ENCODE measurements at places on chromosomes 6 and 20.

GRCh38 chr6:23218751-23219150 is 649.4 kb downstream of the HDGFL1 start:
- DNase-seq, result no peak

GRCh38 chr6:98574984-98575383 is 259.4 kb upstream of the POU3F2 start:
- DNase-seq, result no peak

DNA sequence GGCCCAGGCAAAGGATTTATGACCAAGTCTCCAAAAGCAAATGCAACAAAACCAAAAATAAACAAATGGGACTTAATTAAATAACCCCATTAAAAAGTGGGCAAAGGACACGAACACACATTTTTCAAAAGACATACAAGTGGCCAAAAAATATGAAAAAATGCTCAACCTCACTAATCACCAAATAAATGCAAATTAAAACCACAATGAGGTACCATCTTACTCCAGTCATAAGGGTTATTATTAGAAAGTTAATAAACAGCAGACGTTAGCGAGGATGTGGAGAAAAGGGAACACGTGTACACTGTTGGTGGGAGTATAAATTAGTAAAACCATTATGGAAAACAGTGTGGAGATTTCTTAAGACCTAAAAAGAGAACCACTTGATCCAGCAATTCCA is 71.1 kb downstream of the CEP162 start:
- no peak for DNase-seq

DNA sequence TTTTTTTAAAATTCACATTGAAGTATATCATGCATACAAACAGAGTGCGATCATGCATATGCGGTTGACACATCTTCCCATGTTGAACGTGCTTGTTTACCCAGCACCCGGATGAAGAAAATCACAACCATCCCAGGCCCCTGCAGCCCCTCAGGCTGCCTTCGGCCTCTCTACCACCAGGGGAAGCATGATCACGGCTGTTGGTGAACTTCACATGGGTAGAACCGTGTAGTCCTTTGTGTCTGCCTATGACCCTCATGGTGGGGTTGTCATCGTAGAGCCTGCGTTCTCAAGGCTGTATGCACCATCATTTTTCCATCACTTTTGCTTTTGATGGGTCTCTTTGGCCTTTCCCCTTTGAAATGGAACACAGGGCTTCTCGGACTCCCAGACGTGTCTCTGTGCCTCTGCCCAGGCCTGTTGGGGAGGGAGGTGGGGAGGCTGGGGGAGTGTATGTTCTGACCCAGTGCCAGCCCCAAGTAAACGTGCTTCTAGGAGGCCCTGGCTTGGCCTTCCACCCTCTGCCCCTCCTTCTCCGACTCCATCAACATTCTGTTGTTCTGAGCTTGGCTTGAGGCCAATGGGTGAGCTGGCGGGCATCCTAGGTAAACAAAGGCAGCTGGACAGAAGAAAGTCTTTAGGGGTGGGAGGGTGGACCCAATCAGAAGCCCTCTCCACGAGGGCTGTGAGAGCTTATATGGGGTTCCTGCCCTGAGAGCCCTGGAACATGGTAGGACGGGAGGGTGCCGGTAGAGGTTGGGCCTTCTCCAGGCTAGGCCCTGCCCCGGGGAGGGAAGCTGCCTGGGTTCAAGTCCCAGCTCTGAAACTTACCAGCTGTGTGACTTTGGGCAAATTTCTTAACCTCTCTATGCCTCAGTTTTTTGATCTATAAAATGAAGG is 39.7 kb downstream of the TGM2 start:
- no peak for DNase-seq

GRCh38 chr20:14947946-14948345 is 610.5 kb upstream of the FLRT3 start:
- no peak for DNase-seq

DNA sequence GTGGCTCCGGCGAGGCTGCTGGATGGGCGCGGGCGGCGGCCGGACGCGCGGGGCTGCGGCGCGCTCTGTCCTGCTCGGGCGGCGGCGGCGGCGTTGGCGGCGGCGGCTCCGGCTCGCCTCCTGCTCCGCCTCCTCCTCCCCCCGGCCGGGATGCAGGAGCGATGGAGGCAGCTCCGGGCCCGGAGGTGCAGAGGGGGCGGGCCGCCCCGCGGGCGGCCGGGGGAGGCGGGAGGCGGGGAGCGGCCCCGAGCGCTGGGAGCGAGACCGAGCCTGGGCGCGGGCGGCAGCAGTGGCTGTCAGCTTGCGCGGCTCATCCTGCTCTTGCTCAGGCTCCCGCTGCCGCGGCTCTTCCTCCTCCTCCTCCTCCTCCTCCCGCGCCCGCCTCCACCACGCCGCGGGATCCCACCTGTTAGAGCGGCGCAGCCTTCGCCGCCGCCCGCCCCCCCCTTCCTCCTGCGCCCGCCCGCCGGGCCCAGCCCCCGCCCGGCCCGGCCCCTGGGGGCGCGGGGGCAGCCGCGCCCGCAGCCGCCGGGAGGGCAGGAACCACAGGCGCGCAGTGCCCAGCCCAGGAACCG is at the start of gene NOL4L:
Gene NOL4L, minus strand, starts transcription at position 323 of the 575 bp plus-strand sequence. CDS start 443 bp downstream, outside the sequence.
- no peak for DNase-seq

DNA sequence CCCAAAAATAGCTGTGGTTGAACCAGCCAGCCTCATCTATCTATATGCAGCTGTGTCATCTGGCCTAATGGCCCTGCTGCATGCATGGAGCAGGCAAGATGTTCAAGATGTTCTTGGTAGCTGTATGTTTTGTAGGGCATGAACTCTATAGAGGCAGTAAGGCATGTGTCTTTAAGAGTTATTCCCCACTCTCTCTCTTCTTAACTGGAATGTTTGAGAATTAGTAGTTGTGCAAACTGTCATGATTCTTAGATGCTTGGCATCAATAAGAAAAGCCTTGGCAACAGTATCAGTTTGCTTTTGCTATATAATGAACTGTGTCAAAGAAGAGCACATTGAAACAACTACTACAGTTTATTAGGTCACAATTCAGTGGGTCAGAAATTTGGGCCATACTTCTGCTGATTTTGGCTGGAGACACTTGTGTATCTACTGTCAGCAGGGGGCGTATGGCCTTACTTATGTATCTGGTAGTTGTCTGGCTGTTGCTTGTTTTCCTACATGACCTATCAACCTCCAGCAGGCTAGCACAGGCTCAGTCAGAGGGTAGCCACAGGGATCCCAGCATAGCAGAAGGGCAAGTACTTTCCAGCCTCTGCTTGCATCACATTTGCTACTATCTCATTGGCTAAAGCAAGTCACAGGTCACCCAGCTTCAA is 56.1 kb upstream of the LAMP5 start:
- DNase-seq, result no peak

DNA sequence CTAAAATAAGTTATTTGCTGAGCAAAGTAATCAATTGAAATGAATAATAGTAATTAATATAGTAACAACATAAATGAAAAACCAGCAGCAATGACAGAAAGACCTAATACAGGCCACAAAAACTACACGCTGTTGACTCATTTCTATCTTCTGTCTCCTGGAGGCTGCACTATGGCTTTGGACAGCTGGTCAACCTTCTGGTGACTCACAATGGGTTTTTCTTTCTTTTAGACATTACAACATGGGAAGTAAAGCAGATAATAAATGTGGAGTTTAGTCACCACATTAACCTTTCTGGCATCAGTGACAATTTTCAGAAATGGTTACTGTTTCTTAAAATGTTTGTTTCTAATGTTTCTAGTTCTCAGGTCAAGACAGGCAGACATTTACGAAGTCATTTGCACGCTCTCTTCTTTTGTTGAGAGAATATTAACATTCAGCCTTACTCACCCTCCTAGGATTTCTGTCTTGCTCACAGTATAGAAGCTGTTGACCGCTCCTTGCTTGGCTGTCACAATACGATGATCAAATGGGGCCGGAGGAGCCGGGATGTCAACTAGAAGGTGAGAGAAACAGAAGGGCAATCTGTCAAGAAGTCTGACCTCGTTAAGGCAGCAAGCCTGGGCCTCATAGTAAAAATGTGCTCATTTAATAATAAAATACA is 62.2 kb downstream of the MYLK4 start:
- no peak for DNase-seq

DNA sequence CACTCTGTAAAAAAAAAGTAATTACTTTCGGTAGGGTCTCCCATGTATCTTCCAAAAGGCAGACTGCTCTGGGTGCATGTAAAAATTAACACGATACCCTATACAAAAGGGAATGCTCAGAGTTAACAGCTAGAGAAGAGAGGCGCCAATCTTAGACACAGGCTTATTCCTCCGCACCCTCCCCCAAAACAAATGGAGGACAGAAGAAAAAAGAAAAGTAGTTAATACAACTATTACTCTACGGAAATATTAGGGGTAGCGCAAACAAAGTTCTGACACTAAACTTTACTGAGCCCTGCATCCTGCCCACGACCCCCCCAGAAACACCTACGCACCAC is 331 bp upstream of the UFL1 start:
- DNase-seq, result no peak

- no peak for DNase-seq
Observed at GRCh38 chr6:89894169-89894568, at the start of gene GJA10. TSS of gene GJA10 (plus strand) at chr6:89894469. CDS start at chr6:89894469, 0 bp downstream.

DNA sequence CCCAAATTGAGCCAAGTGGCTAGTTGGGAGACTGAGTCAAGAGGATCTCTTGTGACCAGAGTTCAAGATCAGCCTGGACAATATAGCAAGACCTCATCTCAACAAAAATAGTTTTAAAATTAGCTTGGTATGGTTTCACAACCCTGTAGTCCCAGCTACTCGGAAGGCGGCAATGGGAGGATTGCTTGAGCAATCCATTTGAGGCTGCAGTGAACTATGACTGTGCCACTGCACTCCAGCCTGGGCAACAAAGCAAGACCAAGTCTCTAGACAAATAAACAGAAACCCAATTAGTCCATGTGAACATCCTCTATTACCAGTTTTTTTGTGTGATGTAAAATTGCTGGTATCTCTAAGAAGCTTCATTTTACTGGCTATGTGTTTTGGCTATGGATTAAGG is 106.2 kb downstream of the TULP4 start:
- no peak for DNase-seq

DNA sequence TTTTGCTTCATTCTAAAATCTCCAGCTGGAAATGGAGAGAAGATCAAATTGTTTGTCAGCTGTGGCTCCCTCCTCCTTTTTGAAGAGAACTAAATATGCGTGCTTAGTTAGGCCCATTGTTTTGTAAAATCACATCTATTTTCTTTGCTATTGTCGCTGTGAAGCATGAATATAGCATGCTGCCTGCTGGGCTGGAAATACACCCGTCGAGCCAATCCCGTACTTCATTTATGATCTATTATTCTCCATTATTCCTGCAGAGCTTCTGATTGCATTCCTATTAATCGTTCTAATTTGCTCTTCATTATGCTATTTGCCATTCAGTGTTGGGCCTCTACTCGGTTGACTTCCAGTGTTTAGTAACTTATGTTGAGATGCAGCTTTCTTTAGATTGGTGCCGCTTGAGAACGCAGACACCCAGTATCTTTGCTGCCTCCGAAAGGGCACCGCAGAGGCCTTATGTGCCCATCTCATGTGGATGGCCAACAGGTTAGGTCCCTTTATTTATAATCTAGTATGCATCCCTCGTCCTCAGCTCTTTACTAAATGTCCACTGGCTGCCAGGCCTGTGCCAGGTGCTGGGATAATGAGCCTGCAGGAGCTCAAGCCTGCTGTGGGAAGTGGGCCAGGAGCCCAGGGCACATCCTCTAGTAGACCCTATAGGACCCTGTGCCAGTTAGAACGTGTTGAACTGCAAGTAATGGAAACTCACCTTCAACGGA is 45.6 kb downstream of the FAM50B start:
- DNase-seq, result no peak

DNA sequence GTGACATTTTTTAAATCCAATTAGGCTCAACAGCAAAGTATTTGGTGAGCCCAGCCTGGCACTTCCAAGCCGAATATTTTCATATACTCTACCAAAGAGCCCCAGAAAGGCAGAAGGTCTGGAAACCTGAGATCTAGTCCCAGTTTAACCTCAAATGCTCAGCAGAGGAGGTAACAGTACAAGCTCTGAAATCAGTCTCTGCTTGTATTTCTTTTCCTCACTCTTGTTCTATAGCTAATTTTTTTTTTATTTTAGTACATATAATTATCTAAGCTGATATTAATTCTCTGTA is 9.1 kb downstream of the SOD2 start:
- no peak for DNase-seq

GRCh38 chr6:159691133-159691962 is 1.7 kb downstream of the SOD2 start:
- DNase-seq, result no peak

DNA sequence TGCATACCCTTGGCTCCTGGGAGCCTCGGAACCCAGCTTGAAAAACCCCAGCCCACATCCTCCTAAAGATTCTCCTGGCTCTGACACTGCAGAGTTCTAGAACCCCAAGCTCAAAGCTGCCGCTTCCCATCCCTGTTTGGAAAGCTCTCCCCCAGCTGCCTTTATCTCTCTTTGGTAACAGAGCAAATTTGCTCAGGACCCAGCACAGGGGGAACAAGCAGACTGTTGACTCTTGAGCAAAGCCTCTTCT is 38.9 kb downstream of the HNF4A start:
- no peak for DNase-seq

DNA sequence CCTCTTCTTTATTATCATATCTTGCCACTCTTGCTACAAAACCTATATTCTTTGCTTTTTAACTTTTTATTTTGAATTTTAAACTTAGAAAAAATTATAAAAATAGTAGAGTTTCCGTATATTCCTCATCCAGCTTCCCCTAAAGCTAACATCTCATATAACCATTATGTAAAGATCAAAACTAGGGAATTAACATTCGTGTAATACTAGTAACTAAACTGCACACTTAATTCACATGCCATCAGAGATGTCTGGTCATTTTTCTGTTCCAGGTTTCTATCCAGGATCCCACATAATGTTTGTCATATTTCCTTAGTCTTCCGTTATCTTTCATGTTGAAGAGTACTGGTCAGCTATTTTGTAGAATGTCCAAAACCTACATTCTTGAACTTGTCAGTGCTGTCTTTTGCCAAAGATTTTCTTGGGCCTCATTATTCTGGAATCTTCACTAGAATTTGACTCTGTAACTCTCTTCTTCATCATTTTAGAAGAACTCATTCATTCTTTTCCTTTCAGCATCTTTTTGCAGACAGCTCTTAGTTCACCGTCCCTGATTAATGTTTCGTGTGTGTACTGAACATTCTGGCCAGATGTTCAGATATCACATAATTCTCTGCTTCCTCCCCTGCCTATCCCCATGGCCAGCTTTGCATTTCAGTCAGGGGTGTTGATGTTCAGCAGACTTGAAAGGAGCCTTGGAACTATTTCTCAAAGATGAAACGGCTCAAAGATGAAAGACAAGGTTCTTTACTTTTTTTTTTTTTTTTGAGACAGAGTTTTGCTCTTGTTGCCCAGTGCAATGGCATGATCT is 9.4 kb downstream of the CTNNBL1 start:
- no peak for DNase-seq

DNA sequence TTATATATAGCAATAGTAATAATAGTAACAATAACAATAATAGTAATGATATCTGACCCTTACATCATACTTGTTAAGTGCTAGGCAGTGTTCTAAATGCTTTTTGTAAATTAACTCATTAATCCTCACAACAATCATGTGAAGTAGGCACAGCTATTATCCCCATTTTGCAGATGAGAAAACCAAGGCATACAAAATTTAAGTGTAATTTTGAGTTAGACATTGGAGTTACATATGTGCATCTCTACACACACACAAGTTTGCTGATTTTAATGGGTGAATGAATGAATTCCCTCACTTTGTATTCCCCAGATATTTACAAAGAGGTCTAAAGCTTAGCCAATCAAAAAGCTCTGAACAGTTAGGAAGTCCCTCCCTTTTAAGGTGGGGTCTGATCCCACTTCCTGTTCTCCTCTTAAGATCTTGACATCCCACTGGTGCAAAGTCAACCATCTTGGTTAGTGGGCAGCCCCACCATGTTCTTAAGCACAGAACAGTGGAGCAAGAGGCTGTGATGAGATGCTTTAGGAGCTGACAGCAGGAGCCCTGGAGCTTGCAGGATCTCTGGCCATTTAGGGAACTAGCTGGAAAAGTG is 85.3 kb upstream of the FOXP4 start:
- DNase-seq, result no peak
